ENCODE measurements at places on chromosomes 13 and 19. TPM values are rescaled to one million over a fixed set of nuclear protein-coding genes. Genes with fewer than 3 reads are reported as not detected.

DNA sequence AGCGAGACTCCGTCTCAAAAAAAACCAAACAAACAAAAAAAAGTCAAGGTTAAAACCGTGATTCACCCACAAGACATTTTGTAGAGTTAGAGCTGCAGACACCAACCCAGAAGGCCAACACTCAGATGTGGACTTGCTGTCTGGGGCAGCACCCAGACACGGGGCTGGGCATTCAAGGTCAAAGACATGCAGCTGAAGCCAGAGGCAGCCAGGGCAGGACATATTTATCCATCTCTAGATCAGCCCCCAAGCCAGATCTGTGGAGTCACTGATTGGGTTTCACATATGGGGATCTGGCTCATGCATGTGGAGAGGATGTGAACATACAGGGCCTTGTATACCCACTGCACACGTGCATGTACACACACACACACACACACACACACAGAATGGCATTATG, 3.6 kb downstream of the KLK15 start:
- DNase-seq = no peak

GRCh38 chr13:77810430-77810829, 108.2 kb downstream of the EDNRB start:
- DNase-seq = no peak

The MYPOP gene
- 14.8 TPM for total RNA-seq

The TMEM38A gene
- 11.1 TPM for total RNA-seq

The SYT5 gene
- 2.5 TPM for total RNA-seq
